ENCODE measurements at places on chromosomes 7 and 10.

GRCh38 chr10:95477175-95477520 is 84.0 kb downstream of the SORBS1 start:
- DNase-seq: no peak

- DNase-seq: no peak
Observed at GRCh38 chr10:98285416-98285815, 17.4 kb upstream of the LOXL4 start.

DNA sequence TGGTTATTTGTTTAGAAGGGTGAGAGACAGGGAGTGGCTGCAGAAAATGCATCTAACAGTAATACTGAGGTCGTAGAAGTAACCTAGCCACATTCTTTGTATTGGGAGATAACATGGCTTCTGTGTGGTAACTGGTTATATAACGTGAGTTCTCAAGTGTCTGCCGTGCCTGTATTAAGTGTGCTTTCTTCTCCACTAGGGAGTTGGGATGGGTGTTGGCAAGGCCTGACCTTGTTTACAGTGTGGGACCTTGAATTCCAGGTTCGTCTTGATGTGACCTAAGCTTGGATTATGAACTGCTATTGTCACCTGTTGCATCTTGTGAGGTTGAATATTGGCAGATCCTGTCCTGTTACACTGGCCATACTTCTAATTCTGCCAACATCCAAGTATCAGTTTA is 145.3 kb upstream of the NAMPT start:
- no peak for DNase-seq

- no peak for DNase-seq
Observed at GRCh38 chr7:158280448-158281144, 307.0 kb downstream of the PTPRN2 start.

- DNase-seq: no peak
Observed at GRCh38 chr10:89679986-89680385, 21.4 kb upstream of the KIF20B start.

DNA sequence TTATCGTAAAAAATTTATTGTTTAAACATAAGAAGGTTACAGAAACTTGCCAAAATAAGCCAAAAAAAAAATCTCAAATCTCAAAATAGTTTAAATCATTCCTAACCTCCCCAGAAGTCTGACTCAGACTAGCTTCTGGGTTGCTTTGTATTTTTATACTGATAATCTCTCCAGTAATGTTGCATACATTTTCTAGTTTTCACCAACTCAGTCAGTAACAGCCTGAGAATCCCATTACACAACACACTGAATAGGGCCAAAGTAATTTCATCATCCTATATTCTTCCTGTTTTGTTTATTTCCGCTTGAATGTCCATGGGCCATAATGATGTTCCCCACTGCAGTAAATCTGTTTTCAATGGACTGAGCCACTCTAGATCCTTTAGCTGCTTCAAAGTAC is 478.5 kb downstream of the GPAM start:
- no peak for DNase-seq

DNA sequence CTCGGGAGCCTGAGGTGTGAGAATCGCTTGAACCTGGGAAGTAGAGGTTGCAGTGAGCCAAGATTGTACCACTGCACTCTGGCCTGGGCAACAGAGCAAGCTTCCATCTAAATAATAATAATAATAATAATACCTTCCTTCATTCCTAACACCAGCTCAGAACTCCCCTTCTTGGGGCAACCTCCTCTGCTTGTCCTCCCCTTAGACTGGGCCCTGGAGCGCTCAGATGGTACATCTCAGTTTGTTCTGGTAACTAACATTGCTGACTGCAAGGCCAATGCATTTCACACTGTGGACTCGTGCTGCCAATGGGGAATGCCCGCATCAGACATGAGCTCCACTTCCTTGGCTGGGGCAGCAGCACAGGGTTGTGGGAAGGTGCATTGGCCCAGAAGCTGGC is 77.6 kb downstream of the C10orf105 start:
- DNase-seq: no peak

DNA sequence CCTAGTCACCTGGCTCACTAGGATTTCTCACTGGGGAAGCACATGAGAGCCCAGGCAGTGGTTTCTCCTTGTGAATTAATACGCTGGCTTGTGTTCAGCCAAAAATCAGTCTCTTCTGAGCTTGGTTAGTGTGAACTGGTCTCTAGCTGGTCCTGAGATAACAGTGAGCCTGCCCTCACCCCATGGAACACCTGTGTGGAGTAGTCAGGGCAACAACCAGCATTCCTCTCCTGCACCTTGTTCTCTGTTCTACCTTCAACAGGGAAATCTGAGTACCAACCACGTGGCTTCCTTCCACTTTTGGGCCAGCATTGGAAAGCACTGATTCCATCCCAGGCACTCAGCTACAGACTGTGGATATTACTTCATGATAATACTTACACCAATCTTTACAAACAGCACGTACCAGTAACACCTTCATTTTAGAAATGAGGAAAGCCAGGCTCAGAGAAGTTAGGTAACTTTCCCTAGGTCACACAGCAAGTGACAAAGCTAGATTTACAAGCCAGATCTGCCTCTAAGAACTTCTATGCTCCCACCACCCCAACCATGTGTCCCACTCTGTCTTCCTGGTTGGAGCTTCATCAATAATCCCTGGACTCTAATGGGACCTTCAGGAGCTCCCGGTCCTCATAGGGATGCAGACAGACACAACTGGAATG is 106.6 kb downstream of the GRID1 start:
- no peak for DNase-seq

- no peak for DNase-seq
Observed at GRCh38 chr10:48883701-48884100, 55.9 kb downstream of the LRRC18 start.

- DNase-seq: no peak
Observed at GRCh38 chr7:537911-538634, 18.4 kb upstream of the PDGFA start.
